C1 segment of cervical spinal cord (tissue), 14 donors: ENCODE measurements at places on chromosomes 5 and 9.

- no peak for DNase-seq
These were observed 31.2 kb downstream of the GPR21 start for GRCh38 chr9:123064716-123065115.

DNA sequence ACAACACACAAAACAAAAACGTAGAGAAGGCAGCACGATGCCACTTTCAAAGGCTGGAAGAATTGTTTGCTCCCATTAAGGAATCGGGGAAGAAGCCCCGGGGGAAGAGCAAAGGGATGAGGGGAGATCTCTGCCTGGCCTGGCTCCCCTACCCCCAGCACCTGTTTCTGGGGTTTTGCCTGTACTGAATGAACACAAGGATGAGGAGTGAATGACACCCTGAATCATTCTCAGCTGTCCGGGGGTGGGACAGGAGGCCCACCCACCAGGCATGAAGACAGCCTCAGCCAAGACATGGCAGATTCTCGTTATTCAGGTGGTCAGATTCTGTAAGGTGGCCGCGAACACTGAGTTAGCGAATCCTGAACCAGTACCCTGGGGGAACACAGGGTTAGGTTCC, 7.5 kb downstream of the TBC1D9B start:
- no peak for DNase-seq

DNA sequence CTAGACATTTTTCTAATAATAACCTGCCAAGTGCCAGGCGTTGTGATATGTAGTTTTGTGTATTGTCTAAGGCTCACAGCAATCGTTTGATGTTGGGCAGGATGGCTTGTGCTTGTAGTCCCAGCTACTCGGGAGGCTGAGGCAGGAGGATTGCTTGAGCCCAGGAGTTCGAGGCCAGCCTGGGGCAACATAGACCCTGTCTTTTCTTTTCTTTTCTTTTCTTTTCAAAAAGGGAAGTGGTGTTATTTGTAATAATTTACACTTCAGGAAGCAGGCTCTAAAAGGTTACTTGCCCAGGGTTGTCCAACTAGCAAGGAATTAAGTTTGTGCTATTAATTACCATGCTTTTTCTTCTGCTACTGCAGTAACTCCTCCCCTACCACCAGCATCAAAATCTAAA, 3.2 kb downstream of the ZNF131 start:
- no peak for DNase-seq

GRCh38 chr5:56359809-56360685, 126.9 kb upstream of the ANKRD55 start:
- DNase-seq, result no peak

DNA sequence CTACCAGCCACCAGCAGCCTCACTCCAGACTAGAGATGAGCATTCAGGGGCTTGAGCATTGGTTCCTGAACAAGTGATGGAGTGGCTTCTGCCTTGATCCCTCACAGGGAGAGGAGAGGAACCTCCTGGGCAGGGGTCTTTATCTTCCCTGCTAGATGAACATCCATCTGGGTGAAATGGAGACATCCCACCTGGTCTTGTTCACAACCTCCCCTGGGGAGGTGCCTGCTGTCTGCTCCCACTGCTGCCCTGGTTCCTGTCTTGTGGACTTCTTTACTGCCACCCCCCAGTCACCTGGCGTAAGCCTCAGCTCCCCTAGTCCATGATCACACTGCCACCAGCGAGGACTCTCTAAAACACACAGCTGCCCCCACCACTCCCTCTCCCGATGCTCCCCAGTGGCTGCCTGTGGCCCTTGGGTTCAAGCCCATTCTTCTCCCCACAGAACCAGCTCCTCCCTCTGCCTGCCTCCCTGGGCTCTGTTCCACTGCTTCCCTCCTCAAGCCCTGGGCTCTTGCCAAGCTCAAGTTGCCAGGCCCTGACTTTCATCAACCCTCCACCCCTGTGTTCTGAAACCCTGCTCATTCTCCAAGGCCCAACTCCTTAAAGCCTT, 51.5 kb downstream of the COL15A1 start:
- DNase-seq, result no peak

- no peak for DNase-seq
These were observed 439.9 kb upstream of the KLF4 start for GRCh38 chr9:107929443-107929842.

DNA sequence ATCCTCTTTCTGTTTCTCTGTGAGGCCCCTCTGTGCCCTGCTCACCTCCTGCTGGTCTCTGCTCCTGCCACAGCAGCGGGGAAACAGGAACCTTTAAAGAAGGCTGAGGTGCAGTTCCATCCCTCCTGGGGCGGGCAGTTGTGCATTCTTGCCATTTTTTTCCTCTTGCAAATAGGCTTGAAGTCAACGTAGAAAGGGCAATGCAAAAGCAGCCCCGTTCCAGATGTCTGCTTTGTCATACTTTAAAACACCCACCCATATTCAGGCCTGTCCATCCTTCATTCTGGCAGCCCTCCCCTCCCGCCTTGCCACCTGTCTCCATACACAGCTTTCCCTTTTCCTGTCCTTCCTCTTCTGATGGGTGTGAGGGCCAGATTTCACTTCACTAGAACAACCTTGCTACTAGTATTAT, 65.4 kb upstream of the KLF9 start:
- no peak for DNase-seq

GRCh38 chr5:119078071-119078846, 7.4 kb downstream of the DMXL1 start:
- no peak for DNase-seq

DNA sequence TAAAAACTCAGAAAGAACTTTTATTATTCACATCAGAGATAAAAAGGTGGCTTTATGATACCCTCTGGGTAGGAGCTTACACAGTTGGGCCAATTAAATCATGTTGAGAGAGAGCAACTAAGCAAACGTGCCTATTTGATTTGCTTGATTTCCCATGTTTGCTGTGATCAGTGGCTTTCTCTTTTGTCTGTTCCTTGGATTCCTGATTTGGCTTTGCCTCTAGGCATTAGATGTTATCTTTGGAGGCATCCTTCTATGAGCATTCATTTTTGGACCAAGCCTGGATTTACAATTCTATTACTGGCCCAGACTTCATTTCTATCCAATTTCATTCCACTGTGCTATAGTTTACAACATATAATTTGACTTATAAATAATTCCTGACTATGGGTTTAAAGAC, 35.9 kb downstream of the VCAN start:
- no peak for DNase-seq

DNA sequence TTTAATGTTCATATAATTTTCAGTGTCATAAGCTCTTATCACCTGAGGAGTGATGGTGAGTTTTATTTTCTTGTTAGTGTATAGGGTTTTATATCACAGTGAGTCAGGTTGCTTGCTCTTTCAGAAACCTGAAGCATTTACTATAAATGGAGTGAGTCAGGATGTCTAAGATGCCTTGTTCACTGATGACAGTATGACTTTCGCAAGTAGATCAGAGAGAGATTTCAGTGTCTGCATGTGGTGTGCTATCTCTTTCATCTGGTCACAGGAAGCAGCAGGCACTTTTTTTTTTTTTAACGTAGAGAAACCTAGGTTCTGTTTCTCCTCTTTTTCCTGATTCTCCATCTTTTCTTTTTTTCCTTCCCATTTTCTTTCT, 237.1 kb downstream of the DMRTA1 start:
- no peak for DNase-seq

DNA sequence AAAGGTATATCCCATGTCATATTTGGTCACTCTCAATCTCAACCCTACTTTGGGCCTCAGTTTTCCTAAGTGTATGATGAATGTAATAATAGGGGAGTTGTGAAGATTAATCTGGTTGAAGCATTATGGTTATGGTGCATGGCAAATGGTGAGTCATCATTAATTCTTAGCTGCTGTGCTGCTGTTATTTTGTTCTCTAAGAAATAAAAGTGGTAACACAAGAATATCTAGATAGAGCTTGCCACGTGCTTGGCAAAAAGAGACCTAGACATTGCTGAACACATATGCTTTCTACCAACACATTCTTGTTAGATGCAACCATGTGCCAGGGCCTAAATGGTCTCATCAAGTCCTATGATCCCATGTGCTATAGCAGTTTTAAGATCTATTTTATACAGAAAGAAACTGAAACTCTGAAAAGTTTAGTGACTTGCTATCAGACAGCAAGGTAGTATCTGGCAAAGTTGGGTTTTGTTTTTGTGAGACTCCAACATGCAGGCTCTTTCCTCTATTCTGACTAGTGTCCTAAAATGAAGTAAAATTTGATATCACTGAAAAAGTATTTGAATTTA, 699.9 kb upstream of the MEF2C start:
- no peak for DNase-seq
